IMR-90 (cell line): ENCODE measurements at places on chromosomes 3 and 15. TPM values are rescaled to one million over a fixed set of nuclear protein-coding genes. Genes with fewer than 3 reads are reported as not detected.

GRCh38 chr3:53688989-53689388 lies 157.2 kb downstream of the CHDH start:
- DNase-seq = no peak

DNA sequence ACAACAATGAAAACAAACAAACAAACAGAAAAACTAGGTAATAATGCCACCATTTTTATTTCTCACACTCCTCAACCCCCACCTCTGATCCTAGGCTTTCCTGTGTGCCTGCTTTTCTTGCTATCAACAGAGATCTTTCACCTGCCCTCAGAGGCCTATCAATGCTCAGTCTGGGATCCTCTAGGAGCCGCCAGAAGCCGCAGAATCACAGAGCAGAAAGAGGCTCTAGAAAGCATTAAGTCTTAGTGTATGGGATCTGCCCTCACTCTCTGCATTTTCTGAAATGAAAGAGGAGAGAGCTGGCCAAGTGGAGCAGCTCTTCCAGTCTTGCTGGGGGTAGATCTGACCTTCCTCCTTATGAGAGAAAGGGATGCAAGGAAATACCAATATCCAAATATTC lies 306.8 kb downstream of the TUSC7 start:
- no peak for DNase-seq

DNA sequence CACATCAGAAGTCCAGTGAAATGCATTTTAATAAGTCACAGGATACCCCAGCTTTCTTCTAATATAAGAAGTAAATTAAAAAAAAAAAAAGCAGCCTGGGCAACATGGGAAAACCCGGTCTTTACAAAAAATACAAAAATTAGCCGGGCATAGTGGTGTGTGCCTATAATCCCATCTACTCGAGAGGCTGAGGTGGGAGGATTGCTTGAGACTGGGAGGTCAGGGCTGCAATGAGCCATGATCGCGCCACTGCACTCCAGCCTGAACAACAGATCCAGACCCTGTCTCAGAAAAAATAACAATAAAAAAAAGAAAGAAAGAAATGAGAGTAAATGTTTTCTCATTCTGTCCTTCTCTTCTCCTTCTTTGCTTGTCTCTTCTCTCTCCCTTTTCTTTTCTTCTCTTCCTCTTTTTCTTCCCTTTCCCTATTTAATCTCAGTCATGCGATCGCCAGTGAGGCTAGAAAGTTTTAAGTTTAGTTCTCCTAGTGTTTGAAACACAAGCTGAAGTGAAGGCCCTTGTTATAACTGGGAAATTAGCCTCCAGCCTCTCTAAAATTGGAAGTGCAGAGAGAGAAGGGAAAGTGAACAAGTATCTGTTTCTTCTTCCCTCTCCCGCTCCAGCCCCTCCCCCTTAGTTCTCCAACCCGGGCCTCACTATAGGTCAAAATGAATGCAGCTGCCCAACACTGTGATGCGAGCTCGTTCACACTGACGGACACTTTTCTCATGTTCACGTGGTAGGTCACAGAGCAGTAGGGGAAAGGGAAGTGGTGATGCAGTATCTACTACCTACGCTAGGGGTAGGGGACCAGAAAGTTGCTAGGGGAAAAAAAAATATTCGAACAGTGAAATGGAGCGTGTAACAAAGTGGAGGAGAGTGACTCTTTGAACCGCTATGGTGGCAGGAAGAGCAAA lies 23.5 kb upstream of the TSC22D2 start:
- peak; percentile 12 for DNase-seq

GRCh38 chr15:85886309-85886811 lies 91.6 kb upstream of the KLHL25 start:
- DNase-seq = no peak

DNA sequence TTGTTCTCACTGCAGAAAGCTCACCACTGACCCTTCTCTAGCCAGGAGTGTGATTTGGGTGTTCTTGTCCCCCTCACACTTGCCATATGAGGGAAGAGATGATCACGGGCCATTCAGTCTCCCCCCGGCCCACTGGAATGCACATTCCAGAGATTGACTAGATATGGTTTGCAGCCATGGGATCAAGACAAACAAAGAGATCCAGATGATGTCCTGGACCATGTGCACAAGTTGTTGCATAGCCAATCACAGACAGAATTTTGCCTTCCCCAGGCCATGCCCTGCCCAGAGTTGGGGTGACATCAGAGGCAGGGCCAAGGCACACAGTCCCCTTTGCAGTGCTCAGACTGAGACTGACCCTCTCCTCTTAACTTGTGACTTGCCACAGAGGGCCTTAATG lies 14.8 kb downstream of the MUC13 start:
- no peak for DNase-seq

DNA sequence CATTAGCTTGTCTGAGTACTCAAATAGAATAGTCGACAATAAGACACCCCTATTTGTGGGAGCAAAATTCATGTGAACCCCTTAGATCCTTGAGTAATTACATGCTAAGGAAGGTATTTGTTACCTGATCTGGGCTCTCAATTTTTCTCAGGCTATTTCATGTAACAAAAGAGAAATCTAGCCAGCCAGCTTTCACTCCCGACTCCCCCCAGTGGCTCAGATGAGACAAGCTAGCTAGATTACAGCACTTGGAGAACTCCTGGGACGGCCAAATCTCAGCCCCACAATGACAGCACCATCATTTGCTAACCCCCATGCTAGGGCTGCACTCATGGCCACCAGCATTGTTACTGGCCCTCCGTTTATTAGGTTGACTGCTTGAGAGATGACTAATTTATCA lies 41.3 kb downstream of the GLDN start:
- DNase-seq = peak; percentile 53

- no peak for DNase-seq
Observed at GRCh38 chr3:71951361-71951760, 166.4 kb upstream of the PROK2 start.

- DNase-seq = no peak
Observed at GRCh38 chr3:140428380-140428779, 249.5 kb upstream of the TRIM42 start.

DNA sequence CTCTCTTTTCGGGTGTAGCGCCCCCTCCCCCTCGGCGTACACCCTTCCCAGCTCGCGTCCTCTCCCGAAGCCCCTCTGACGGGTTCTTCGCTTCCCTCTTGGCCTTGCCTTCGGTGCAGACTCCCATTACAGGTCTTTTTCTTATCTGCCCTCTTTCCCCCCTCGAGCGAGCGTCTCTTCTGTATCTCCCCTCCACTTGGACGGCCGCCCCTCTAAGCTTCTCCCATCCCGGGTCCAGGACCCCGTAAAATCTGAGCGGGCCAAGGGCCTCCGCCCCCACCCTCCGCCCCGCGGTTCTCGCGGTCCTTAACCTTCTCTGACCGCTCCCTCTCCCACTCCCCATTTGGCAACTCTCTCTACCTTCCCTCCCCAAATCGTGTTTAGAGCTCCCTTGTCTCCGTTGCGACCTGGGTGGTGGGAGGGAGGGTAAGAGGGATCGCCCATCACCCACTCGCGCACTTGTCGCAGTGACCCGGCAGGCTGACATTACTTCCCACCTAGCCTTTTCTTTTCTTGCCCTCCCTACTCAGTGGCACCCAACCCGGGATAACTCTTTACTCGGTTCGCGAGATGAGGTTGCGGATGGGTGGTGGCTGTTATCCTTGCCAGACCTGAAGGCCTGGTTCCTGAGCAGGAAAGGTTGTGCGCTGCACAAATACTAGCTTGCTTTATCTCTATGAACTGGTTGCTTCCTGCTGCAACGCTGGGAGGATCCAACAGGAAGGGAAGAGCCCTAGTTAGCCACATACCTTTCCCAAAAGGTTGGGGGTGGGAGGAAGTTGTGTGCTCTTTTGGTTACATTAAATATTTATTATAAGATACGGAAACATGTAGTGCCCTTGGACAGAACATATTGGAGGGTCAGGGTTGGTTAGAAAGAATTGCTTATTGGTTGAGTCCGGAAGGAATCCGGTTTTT lies 922 bp downstream of the RAB11A start:
- DNase-seq = peak; percentile 31

DNA sequence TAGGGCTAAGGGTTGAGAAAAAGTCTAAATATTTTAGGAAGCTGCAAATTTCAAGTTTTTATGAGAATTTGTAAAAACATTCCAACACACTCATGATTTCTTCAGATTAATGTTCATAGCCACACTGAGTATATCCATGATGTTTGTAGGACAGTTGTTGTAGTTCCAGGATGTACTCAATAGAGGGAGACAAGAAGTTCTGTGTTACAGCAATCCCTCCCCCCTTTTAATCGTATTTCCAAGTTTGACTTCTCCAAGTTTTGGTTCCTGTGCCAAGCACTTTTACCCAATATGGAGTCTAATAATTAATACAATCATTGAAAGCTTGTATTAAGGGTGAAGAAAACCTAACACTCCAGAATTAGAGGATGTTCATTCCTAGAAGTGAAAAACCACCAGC lies 143.4 kb downstream of the FEZF2 start:
- DNase-seq = no peak

- DNase-seq = no peak
Observed at GRCh38 chr3:130256821-130257340, 88.6 kb upstream of the COL6A5 start.

DNA sequence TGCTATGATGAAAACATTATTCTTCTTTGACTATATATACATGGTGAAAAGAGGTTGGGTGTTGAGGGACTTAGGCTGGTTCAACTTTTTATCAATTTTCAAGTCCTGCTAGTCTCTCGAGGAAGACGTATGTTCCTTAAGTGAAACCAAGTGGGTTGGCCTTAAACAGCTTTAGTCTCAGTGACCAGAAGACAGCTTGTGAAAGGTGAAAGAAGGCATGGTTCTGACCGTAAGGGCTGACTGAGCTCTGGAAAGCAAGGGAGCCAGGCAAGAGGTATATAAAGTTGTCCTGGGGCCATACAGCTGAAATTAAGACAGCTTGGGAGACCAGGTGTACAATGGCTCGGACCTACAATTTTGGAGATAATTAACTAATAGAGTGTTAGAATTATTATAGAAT lies 128.9 kb upstream of the TP63 start:
- no peak for DNase-seq

DNA sequence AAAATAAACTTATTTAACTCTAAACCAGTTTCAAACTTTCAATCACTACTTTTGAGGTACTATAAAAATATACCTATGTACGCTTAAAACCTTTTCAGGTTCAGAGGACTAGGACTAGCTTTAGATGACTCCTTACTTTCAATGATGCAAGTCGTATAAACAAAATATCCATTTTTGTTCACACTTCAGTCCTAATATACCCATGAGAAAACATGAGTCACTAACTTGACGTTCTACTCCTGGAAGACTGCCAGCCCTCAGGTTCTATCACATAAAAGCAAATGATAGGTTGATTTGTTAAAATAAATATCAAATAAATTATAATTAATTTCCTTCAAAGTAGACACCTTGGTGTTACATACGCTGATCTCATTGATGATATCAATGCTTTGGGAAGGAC lies 10.6 kb upstream of the P3H2 start:
- DNase-seq = peak; percentile 88

- DNase-seq = no peak
Observed at GRCh38 chr3:173301647-173302046, 95.9 kb upstream of the NLGN1 start.

DNA sequence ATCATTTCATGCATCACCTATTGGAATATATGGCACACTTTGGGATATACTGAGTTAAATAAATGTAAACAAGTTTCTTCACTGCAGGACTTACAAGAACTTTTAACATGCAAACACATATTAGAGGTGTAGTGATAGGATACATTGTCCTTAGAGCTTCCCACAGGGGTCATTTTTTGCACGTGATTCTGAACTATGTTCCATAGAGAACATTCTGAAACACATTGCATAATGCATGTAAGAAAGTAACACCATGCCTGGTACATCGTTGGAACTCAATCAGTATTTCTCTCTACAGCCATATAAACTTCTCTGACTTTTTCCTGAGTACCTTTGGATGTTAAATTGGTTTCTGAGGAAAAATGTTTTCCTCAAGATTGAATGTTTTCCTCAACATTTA lies 28.3 kb downstream of the MRAS start:
- DNase-seq = no peak

- DNase-seq = peak; percentile 56
Observed at GRCh38 chr3:43855674-43856299, 165.0 kb downstream of the ABHD5 start.

- peak; percentile 49 for DNase-seq
Observed at GRCh38 chr15:40290918-40291574, 8.2 kb upstream of the ANKRD63 start.

DNA sequence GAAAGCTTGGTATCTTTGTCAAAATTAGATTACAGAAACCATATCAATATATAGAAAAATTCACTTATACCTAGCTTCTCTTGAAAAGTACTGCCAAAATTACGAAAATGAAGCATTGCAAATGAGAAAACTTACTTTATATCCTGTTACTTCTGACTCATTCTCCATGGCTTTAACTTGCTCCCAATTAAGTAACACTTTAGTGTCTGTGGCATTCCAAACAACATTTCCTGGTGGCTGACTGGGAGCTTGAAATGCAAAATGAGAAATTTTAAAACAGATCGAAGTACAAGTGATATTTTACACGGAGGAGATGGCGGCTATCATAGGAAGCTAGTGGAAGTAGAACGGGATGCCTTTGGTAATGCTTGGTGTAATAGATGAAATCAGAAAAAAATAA lies 347.3 kb downstream of the CNTN3 start:
- peak; percentile 24 for DNase-seq

- DNase-seq = no peak
Observed at GRCh38 chr3:86382556-86382955, 608.4 kb downstream of the VGLL3 start.

Gene MED12L
- total RNA-seq = 0.18 and 0.28 TPM in 2 replicates

Gene GOLGA6A
- total RNA-seq = not detected in 2 replicates

Gene ANKRD34C
- not detected in 2 replicates for total RNA-seq

Gene ALS2CL
- total RNA-seq = 1.4 and 2.2 TPM in 2 replicates

Gene CRBN
- total RNA-seq = 33.9 and 53.9 TPM in 2 replicates

Gene CPNE9
- total RNA-seq = not detected in 2 replicates

Gene HYKK
- total RNA-seq = 3.9 and 5.6 TPM in 2 replicates
